GM18507 (cell line): ENCODE measurements at places on chromosomes 2 and 18.

GRCh38 chr2:101026923-101027469 is 24.9 kb downstream of the RPL31 start:
- no peak for DNase-seq

- no peak for DNase-seq
Measured at GRCh38 chr2:103638978-103639377, 877.1 kb downstream of the TMEM182 start.

DNA sequence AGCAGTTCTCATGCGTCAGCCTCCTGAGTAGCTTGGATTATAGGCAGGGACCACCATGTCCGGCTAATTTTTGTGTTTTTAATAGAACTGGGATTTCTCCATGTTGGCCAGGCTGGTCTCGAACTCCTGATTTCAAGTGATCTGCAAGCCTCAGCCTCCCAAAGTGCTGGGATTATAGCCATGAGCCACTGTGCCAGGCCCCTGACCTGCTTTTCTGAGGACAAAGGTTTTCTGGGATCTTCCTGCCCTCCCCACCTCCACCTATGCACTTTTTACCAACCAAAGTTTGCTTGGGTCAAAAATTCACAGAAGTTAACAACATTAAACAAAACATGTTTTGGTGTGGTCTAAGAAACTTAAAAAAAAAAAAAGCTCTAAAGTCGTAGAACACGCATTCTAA is 259.9 kb downstream of the HAUS1 start:
- DNase-seq: no peak

DNA sequence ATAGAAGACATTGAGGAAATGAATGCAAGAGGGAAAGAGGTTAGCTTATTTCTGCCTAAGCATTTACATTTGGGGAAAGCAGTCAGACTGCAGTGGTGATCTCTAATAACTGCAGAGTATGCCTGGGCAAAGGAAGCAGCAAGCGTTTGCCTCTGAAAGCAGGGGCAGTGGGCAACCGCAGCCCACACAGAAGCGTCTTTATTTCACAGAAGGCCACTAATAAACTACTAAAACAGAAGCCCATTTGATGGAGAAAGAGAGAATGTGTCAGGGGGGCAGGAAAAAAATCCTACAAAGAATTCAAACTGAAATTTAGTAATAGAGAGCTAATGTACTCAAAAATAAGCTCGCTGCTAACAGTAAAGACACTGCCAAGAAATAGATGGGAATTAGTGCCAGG is 53.1 kb downstream of the LRRTM4 start:
- DNase-seq: no peak

GRCh38 chr18:21264651-21265050 is 22.6 kb downstream of the GREB1L start:
- no peak for DNase-seq

DNA sequence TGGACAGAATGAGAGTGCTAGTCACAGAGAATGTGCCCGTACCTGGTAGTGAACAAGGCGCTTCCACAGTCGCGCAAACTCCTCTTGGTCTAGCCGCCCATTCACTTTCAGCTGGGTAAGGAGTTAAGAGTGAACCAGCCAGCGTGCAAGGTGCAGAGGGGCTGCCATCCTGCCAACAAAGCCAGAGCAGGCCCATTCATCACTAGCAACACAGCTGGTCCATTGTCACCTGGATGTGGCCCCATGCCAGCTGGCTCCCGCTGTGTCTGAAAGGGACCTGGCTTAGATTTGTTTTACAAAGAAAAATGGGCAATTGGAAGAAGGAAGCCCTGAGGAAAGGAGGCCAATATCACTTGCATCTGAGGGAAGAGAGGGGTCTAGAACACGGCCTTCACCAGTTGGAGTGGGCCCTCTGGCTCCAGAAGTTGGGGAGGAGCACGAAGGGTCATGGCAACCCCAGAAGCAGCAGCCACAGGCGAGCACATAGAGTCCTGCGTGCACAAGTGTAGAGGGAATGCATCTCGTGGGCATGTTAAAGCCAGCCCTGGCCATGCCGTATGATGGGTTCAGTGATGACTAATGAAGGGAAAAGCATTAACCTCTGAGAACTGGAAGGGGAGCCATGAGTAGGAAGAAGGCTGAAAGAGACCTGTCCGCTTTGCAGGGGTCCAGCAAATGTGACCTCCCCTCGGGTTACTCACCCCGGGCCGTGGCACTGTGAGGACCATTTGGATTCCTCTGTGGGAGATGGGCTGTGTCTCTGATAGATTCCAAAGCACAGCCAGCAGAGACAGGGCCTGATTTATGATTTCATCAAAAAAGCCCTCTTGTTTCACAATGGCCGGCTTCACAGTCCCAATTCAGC is 70.6 kb downstream of the CAPN13 start:
- DNase-seq: no peak

GRCh38 chr18:61651145-61651879 is 241.5 kb downstream of the RNF152 start:
- no peak for DNase-seq

GRCh38 chr2:231935207-231935524 is 9.0 kb upstream of the NPPC start:
- no peak for DNase-seq

GRCh38 chr2:50515638-50516037 is 516.3 kb downstream of the NRXN1 start:
- no peak for DNase-seq

- no peak for DNase-seq
Measured at GRCh38 chr2:168705534-168706470, 96.6 kb upstream of the NOSTRIN start.

- no peak for DNase-seq
Measured at GRCh38 chr2:240964704-240965295, 33.6 kb upstream of the SNED1 start.

- DNase-seq: no peak
Measured at GRCh38 chr18:70493461-70493860, 204.6 kb downstream of the SOCS6 start.

DNA sequence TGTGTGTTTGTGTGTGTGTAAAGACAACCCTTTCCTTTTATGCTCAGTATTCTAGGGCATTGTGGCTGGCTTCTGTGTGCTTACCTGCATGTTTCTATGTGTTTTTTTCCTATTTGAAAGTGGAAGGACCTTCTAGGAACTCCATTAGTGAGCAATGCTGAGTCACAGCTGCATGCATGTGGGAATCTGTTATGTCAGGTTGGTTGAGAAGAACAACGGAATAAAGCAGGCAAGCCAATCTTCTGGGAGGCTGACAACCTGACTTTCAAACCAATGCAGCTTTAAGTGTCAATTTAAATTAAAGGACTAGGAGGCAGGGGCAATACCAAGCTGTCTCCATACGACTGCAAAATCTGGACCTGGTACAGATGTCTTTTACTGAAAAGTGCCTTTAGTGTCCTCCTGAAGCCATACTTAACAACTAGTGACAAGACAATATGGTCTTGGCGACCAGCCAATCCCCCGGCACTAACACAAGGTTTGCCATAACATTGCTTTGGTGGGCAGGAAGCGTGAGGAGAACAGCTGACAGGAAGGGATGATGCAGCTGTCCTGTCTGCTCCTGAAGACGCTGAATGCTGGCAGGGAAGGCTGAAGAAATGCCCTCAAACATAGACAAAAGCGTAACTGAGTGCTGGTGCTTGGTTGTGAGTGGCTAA is 514.7 kb upstream of the CDH7 start:
- DNase-seq: no peak

GRCh38 chr2:86221066-86221684 is 21.9 kb downstream of the MRPL35 start:
- DNase-seq: no peak

GRCh38 chr2:9707611-9708160 is 76.9 kb upstream of the YWHAQ start:
- DNase-seq: no peak

DNA sequence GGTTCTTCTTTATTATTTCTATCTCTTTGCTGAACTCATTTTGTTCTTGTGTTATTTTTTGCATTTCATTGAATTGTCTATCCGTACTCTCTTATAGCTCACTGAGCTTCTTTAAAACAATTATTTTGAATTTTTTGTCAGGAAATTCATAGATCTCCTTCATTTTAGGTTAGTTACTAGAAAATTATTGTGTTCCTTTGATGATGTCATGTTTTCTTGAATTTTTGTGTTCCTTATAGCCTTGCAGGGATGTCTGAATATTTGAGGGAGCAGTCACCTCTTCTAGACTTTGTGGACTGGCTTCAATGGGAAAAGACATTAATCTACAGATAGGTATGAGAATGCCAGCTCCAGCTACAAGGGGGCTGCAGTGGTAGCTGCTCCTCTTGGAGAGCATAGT is 20.7 kb upstream of the OSBPL6 start:
- no peak for DNase-seq

- no peak for DNase-seq
Measured at GRCh38 chr18:73954268-73954667, 193.4 kb downstream of the FBXO15 start.

- no peak for DNase-seq
Measured at GRCh38 chr18:2009942-2010697, 561.2 kb downstream of the METTL4 start.

DNA sequence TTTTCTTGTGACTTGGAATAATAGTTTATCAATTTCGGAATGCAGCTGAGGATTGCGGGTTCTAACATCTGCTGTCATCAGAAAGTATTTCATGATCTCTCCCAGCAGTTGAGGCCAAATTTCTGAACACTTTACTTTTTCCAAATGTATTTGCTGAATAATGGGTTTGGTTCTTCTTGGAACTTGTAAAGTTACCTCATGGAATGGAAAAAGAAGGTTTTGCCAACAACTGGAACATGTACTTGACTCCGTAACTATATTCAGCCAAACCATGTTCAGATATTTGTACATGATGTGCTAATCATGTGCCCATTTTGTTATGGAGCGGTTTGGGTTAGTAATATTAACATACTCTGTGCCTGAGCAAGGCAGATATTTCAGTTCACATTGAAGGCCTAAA is 119.6 kb downstream of the LCLAT1 start:
- no peak for DNase-seq

DNA sequence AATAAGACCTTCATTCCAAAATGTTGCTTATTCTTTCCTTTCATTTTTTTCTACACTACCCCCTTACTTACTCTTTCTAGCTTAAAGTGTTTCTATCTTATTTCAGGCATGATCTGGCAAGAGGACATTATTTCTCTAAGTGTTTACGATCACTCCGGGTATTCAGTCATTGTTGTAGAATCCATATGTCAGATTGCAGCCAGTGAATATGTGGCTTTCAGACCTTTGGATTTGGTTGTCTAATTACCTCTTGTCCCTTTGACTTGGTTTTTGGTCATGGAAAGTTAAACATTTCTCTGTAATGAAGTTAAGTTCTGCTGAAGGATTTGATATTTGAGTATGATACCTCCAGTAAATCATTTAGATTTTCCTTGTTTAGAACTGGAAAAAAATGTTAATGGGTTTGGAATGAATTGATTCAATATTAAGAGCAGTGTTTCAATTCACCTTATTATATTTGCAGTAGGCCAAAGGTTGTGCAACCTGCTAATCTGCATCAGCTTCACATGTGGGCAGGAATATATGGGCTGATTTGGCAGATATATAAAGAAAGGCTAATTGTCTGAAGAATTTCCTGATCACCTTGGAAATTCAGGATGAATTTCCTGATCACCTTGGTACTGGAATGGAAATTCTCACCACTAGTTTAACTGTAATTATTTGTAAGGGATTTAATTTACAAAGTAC is 154.9 kb downstream of the PRPF40A start:
- no peak for DNase-seq

DNA sequence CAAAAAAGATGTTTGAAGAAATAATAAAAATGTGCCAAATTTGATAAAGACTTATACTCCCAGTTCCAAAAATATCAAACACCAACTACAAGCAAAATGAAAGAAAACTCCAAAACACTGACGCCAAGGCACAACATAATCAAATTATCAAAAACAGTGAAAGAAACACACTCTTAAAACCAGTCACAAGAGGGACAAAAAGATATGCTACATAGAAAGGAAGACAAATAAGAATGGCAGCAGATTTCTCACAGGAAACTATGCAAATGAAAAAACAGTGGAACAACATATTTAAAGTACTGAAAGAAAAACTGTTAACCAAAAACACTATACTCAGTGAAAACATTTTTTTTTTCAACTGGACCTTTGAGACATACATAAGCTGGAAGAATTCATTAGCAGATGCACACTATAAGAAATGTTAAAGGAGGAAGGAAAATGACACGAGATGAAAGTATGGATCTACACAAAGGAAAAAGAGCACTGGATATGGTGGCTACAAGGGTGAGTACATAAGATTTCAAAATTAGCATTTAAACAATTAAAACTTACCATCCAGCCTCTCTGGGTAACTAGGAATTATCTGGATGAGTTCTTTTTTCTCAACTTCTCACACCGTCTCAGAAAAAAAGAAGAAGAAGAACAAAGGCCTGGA is 94.0 kb upstream of the ACVR1C start:
- no peak for DNase-seq

- DNase-seq: no peak
Measured at GRCh38 chr2:73931531-73932500, 5.1 kb downstream of the DGUOK start.

GRCh38 chr2:171244970-171245782 is 84.5 kb upstream of the TLK1 start:
- no peak for DNase-seq

GRCh38 chr2:21220930-21221329 is 97.2 kb downstream of the TDRD15 start:
- DNase-seq: no peak

GRCh38 chr2:217722883-217723472 is 279.8 kb downstream of the TNS1 start:
- DNase-seq: no peak

GRCh38 chr2:11598228-11598731 is 64.4 kb downstream of the GREB1 start:
- no peak for DNase-seq

DNA sequence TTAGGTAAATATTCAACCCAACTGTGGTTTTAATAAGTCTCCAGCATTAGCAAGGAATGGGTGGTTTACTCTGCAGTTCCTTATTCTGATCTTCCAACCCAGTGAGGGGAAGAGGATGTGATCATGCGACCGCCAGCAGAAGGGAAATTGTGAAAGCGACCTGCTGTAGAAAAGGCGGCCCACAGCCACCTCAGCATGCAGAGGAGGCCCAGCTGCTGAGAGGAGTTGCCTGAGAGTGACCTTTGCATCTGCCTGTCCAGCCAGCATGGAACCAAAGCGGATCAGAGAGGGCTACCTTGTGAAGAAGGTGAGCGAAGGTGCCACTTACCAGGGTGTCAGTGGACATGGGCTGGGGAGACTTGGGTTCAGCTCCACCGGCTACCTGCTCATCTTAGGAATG is at the start of gene PLEK:
PLEK (plus strand) TSS at position 196 of the 400 bp plus-strand sequence; CDS start at position 266, 70 bp downstream.
- DNase-seq: no peak

DNA sequence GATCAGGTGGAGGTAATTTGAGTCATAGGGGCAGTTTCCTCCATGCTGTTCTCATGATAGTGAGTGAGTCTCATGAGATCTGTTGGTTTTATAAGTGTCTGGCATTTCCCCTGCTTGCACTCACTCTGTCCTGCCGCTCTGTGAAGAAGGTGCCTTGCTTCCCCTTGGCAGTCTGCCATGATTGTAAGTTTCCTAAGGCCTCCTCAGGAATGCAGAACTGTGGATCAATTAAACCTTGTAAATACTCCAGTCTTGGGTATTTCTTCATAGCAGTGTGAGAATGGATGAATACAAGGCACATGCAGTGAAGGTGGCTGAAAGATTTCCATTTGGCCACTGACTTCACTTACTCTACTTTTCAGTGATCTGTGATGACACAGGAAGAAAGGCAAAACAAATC is 133.7 kb downstream of the SH3BP4 start:
- no peak for DNase-seq

- no peak for DNase-seq
Measured at GRCh38 chr2:651951-652373, 25.2 kb downstream of the TMEM18 start.
